ENCODE measurements at places on chromosomes 13 and 19.

DNA sequence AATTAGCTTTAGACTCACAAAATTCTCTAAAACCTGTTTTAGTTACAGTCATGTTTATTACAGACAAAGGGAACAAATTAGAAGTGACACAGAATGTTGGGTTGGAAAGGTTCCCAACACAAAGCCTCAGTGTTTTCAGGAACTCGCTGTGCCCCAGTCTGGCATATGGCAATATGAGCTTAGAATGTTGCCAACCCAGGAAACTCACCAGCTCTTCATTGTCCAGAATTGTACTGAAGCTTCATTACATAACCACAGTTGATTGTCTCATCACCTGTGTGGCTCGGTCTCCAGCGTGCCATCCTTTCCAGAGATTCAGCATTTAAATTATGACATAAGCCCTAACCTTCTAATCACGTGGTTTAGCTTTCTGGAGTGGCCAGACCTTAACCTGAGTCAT, 19.1 kb downstream of the ZNF264 start:
- DNase-seq = no peak

DNA sequence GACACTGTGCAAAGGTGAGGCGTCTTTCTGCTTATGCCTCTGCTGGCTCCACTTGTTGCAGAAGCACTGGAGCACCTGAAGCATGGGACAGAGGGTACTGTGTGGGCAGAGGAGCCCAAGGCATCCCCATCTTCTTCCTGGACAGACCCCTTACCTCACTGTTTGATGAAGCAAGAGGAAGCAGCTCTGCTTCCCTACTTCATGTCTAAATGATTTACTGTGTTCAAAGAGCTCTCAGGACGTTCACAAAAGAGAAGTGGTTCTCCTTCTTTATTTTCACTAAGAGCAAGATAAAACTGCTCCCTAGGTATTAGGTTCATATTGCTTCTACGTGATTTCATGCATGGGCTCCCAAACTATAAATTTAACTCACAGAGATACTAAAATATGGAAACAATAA, 1635.4 kb upstream of the SLC10A2 start:
- no peak for DNase-seq

DNA sequence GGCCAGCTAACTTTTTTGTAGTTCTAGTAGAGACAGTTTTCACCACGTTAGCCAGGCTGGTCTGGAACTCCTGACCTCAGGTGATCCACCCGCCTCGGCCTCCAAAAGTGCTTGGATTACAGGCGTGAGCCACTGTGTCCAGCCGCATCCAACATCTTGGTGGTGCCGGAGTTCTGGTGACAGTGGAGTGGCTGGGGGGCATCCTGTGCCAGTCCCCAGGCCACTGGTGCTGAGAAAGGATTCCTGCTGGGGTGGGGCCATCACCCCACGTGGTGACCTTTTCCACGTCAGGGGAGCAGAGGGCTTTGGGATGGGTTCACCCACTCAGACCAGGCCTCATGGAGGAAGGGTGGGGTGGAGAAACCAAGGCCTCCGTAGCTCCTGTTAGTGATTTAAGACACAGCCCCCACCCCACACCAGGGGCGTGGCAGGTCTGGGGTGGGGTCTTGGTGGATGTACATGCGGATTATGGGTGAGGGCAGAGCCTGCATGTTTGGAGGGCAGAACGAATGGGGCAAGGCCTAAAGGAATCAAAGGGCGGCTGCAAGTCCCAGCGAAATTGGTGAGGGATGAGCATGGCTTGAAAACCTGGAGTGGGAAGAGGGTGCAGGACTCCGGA, 12.9 kb upstream of the TUBB4A start:
- no peak for DNase-seq

- no peak for DNase-seq
These were observed 177.7 kb downstream of the NHLRC3 start for GRCh38 chr13:39215971-39216370.

DNA sequence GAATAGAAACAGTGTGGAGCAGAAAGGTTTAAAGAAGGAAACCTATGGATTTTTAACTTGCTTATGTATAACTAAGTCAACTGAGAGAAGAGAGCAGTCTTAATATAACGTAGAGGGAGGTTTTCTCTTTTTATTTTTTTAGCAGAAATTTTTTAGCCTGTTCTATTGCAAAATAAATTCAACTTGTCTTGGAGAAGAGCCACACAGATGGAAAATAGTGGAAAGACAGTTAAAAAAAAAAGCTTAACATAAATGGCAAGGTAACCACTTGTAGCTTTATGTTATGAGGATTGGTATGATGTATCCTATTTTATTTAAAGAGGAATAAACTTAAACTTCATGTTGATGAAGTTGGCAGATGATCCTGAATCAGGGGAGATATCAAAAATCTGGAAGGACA, 312.4 kb downstream of the SHISA2 start:
- no peak for DNase-seq

GRCh38 chr13:45782327-45783045, 69.1 kb downstream of the SIAH3 start:
- no peak for DNase-seq

DNA sequence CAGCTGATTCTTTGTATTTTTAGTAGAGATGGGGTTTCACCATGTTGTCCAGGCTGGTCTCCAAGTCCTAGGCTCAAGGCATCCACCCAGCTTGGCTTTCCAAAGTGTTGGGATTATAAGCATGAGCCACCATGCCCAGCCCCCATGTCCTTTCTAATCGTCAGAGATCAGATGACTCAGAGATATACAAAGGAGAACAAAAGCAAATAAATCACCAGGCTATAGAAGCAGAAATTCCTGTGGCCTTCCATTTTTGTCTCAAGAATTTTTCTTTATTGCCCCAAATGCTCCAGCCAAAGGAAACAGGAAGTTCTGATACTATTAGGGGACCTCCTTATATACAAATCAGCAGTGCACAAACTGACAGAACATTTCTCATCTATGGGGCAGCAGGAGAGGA, 207.8 kb downstream of the RFC3 start:
- DNase-seq = no peak

- no peak for DNase-seq
These were observed 320.3 kb upstream of the EDNRB start for GRCh38 chr13:78238911-78239310.

DNA sequence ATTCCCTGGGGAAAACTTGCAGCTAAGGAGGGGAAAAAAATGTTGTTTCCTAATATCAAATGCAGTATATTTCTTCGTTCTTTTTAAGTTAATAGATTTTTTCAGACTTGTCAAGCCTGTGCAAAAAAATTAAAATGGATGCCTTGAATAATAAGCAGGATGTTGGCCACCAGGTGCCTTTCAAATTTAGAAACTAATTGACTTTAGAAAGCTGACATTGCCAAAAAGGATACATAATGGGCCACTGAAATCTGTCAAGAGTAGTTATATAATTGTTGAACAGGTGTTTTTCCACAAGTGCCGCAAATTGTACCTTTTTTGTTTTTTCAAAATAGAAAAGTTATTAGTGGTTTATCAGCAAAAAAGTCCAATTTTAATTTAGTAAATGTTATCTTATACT, 33.6 kb downstream of the TNFSF11 start:
- DNase-seq = no peak

DNA sequence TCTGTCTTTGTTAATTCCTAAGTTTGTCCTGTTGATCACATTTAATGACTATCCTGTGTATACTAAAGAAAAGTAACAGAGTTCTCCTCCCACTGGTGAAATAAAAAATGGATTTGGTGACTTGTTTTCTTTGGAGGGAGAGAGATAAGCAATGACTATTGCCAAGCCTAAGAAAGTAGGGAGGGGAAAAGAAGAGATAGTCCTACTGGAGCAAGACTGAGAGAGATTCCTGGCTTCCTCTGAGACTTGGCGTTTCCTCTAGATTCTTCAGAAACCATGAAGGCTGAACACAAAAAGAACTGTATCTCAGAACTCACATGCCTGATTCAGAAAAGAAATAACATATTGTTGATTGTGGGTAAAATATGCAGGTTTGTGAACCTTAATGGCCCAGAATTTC, 406.5 kb downstream of the FOXO1 start:
- DNase-seq = no peak

- DNase-seq = peak; percentile 39
These were observed 107.5 kb downstream of the KLF12 start for GRCh38 chr13:74026753-74027152.

GRCh38 chr19:37127999-37128820, 44.3 kb downstream of the ZNF585A start:
- DNase-seq = no peak

DNA sequence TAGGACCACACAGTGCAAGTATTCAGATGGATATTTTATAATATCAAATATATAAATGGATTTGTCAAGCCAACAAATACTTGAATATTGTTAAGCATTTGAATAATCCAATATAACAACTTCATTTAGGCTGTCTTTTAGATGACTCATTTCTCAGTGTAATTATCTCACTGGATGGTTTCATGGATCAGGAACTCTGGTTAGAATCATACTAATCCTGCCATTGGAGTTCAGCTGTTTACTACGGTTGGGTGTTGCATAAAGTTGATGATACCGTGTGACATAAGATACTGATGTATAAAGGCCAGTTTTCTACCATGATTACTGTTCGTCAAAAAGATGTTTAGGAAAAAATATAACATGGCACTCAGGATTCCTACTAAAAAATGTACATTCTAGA, 196.3 kb downstream of the TSHZ3 start:
- DNase-seq = no peak

GRCh38 chr13:21689097-21689496, 18.2 kb downstream of the FGF9 start:
- DNase-seq = no peak

DNA sequence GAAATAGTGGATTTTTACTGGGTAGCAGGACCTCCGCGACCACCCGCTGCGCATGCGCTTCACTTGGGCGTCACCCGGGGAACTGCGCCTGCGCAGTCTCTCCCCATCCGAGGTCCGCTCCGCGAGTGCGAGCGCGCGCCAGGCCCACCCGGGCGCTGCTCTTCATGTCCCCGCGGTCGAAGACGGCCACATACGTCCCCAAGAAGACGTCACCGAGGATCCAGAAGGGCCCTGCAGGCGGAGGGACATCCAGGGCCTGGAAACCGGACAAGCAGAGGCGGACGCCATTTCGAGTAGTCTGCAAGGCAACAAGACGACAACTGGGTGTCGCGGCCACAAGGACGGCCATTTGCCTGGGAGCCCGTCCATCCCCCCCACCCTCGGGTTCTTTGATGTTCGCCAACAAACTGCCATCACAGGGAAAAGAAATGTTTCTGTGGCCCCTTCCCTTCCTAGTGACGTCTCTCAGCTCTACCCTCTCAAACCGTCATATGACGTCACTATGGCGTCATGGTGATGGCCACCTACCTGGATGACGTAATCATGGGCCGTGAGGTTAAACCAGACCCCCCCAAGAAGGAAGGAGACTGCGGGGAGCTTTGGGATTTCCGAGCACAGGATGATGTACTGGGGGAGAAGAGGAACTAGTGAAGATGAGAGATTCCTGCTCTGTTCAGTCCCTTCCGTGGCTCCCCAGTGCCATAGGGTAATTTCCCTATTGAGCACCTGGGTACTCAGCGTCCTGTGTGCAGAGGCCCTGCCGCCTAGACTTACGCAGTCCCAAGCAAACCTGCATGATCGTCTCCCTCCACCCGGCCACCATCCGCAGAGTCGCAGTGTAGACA, 6.7 kb downstream of the NAPSA start:
- DNase-seq = peak; percentile 52

GRCh38 chr19:16133818-16134217, 9.7 kb upstream of the HSH2D start:
- no peak for DNase-seq

DNA sequence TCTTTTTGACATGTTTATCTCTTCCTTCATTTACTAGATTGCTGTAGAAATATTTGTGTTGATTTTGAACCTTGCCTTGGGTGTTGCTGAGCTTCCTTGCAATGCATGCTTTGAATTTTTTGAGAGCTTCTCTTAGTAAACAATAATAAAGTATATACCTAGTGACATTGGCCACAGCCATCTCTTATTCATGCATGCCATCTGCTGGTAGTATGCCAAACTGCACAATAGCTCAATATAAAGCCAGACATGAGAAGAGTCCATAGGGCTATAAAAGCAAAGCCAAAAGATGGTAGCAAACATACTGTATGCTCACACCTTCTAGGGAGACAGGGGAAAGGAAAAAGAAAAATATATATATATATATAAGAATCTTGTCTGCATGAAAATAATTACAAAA, 18.9 kb upstream of the ZSCAN5A start:
- DNase-seq = no peak

DNA sequence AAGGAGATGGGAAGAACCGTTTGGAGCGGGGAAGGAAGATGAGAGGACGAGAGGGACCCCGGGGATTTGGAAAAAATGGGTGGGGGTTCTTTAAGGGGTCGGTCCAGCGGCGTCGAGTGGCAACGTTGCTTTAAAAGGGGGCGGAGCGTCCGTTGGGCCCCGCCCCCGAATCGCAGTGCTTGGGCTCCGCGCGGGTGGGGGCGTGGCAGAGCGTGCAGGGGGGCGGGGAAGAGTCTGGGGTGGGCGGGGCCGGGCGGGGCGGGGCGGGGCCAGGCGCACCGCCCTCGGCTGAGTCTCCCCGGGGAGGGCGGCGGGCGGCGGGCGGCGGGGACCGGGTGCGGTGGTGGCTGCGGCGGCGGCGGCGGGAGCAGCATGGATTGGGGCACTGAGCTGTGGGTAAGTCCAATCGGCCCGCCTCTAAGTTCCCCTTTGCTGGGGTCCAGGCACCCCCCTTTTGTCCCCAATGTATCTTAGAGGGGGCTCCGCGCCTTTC, at the start of gene TRIP10:
TSS of gene TRIP10 (plus strand) at position 291 of the 493 bp plus-strand sequence. CDS start at position 373, 82 bp downstream.
- peak; percentile 50 for DNase-seq

DNA sequence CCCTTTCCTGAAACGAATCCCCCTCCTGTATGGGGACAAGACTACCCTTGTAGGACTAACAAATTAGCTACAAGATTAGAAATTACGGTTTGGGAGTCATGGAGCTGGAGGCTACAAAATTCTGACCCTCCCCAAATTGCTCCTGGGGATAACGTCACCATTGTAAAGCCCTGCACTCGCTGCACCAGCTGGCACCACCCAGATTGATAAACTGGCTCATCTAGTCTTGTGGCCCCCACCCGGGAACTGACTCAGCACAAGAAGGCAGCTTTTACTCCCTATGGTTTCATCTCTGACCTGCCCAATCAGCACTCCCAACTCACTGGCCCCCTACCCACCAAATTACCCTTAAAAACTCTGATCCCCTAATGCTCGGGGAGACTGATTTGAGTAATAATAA, 150.6 kb upstream of the TSC22D1 start:
- DNase-seq = no peak

Data from stimulated activated CD8-positive, alpha-beta memory T cell treated with anti-CD3 and anti-CD28 coated beads, Interleukin-15, amount 100 ng/mL, for 4 hours (primary cell).